ENCODE measurements at places on chromosomes 1 and 21.

DNA sequence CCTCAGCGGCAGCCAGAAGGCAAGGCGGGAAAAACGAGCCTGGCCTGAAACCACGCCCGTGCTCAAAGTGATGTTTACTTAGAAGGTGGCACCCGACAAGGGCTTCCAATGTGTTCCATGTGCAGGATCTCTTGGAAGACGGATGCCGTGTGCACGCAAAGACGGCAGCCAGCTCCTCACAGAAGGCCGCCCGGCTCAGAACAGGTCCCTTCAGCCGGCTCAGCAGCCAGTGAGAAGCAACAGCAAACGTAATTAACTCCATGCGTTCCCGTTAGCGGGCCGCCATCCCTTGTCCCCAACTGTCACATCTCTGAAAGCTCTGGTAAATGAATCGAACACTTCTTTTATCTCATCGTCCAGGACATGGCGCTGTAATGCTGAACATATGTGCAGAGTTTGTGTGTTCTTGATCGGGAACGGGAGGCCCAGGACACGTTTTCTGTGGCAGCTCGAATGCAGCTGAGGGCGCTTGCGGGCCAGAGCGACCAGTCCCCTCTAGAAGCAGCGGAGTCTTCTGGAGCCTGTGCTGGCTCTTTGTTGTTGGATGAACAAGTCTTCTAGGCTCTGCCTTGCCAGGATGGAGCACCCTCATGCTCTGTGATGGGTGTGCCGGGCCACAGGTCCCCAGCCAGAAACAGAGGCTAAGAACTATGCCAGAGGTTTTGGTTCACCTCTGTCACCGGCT, 94.6 kb upstream of the ARHGEF16 start:
- DNase-seq = no peak

GRCh38 chr21:28215214-28215954, 777.3 kb downstream of the LTN1 start:
- DNase-seq = no peak

GRCh38 chr1:107920999-107921398, 44.0 kb downstream of the VAV3 start:
- no peak for DNase-seq

DNA sequence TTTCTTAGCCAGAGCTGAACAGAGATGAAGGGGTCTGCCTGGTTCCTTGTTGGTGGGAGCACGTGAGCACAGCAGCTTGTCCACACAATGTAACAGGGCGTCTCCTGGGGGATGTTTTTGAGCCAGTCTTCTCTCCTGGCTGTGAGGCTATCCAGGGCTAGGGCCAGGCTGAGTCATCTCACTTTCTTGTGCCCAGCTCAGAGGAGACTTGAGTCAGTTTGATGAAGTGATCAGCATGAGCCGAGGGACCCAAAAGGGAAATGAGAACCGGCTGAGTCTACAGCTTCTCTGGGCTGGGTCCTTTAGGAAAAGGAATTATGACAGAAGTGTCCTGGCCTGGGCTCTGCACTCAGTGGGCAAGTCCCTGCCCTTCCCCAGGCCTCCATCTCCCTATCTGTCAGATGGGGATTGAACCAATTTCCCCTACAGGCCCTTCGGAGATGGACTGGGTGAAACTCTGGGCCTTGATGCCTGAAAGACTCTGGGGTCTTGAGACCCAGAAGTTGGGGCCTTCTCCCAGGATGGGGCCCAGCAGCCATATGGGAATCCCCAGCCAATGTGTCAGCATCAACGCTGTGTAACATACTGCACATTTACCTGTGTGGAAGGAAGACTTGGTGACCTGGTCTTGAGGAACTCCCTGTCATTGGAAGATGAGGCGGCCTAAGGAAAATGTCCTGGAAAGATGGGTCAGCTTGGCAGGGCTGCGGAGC, 36.6 kb downstream of the DMRTB1 start:
- DNase-seq = no peak

DNA sequence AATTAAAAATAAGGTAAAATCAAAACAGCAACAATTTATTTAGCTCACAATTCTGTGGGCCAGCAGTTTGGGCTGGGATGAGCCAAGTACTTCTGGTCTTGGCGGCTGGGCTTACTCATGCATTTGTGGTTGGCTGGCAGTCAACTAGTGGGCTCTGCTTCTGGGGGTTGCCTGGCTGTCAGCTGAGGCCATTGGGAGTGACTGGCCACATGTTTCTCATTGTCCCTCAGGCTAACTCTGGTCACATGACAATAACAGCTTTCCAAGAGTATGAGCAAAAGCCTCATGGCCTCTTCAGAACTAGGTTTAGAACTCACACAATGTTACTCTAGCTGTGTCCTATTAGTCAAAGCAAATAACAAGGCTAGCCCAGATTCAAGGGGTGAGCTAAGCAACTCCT, 15.6 kb upstream of the CHIA start:
- DNase-seq = no peak

GRCh38 chr1:154778275-154778674, 91.8 kb downstream of the KCNN3 start:
- no peak for DNase-seq
